ENCODE measurements at places on chromosomes 5 and 9.

- no peak for DNase-seq
Measured at GRCh38 chr9:132647355-132647754, 22.4 kb downstream of the DDX31 start.

DNA sequence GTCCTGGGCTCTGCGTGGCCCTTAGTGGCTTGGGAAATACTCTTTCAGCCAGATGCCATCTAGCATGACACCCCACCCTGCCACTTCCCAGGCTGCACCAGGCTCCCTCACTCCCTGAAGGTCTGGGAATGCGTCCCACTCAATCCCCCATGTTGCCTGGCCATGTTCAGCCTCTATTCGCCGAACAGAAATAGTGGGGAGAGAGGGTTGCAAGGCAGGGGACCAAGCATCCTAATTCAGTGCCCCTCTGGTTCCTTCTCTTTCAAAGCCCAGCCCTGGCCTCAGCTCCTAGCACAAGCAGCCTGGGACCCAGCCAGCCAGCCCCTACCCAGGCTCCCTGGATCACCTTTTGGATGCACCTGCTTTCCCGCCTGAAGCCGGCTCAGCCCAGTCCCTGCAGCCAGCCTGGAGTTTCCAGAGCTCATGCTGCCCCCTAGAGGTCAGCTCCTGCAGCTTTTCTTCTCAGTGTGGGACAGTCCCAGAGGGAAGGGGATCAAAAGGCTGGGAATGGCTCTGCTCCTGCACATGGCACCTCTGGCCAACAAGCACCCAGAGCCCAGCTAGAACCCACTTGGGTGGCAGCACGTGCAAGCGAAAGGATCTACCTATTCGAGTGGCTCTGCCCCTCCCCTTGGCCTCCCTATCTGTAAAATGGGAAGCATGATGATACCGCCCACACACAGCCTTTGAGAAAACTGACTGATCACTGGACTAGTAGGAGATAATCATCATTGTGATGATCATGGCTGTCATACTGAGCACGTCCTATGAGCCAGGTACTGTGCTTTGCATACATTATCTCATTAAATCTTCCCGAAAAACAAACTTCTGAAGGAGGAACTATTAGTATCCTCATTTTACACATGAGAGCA lies 48.7 kb upstream of the C5orf58 start:
- peak; percentile 92 for DNase-seq

GRCh38 chr5:9947225-9947714 lies 302.4 kb downstream of the ATPSCKMT start:
- DNase-seq: no peak

DNA sequence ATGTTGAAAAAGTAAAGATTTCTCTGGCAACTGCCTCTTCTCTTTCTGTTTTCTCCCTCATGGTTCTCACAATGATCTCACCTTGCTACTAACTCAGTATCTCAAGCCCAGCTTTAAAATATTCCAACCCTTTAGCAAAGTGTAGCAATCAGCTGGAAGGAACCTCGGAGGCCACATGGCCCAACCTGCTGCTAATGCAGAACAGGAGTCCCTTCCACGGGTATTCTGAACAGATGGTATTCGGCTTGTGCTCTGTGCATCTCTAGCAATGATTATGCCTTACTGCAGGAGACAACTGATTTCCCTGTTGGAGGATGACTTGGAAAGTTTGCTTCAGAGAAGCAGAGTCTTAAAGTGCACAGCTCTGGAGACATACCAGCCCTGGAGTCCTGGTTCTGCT lies 151.8 kb upstream of the PPP1R2B start:
- DNase-seq: no peak

- no peak for DNase-seq
Measured at GRCh38 chr5:175694371-175695160, 36.7 kb downstream of the HRH2 start.

- no peak for DNase-seq
Measured at GRCh38 chr9:12014488-12014887, 678.7 kb upstream of the TYRP1 start.

- peak; percentile 76 for DNase-seq
Measured at GRCh38 chr9:37035648-37036370, 1.7 kb upstream of the PAX5 start.

GRCh38 chr5:138936968-138937345 lies 61.8 kb upstream of the LRRTM2 start:
- DNase-seq: no peak

- DNase-seq: no peak
Measured at GRCh38 chr9:106615118-106615889, 247.7 kb upstream of the ZNF462 start.

GRCh38 chr5:141889282-141889871 lies 11.2 kb upstream of the PCDH1 start:
- no peak for DNase-seq

- no peak for DNase-seq
Measured at GRCh38 chr9:83204047-83204446, 141.1 kb upstream of the RASEF start.

DNA sequence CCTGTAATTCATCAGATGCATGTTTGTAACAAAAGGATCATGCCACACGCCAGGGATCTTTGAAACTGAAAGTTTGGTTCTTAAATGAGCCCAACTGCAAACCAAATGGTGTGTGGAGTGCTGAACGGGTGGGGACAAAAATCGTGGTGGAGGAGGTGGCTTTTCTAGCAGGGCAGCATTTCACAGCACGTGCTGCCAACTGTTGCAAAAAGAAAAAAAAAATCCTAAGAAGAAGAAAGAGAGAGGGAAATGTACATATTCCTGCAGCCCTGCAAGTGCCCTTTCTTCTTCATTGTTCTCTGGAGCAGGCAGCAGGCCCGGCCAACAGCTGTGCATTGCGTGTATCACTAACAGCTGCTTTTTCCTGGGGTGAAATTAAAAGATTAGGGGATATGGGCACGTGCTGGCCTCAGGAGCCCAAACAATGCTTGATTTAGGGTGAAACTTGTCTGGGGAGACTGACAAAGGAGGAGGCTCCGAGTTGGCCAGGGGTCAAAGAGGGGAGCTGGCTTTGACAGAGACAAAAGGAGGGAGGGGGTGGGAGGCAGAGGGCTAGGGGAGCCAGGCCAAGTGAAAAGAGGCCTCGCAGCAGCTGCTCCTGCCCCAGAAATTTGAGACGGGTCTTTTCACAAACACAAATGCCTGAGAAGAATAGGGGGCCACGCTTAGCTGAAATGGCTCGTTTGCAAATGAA lies 73.0 kb downstream of the GADD45G start:
- DNase-seq: peak; percentile 95

GRCh38 chr5:175252234-175252805 lies 191.7 kb downstream of the DRD1 start:
- DNase-seq: no peak

DNA sequence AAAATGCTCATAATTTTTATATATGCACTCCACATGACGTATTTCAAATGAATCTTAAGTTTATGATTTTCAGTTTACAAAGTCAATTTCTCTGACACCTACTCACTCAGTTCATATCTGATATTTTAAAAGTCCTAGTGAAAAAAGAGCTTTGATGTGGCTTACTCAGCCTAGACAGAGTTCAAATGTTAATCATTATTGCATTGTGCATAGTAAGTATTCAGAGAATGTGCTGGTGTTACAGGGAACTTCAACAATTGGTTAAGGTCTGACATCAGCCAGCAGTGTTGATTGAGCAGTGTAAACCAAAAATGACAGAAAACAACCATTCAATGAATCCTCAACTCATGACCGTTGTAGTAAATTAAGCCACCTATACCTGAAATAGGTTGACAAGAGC lies 147.2 kb upstream of the LHFPL2 start:
- DNase-seq: no peak

DNA sequence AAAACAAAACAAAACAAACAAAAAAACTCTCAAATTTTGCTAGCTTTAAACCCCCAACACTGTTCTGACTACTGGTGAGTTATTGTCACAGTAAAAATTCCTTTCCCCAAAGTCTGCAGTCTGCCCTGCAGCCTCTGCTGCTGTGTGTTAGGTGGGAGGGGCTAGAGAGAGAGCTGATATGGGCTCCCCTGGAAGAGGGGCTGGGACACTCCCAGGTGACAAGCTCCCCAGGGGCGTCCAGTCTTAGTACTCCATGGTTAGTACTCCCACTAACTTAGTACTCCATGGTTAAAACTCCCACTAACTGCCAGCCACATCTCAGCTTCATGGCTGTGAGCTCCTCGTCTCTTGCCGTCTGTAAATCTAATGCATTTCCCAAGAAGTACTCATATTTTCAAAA lies 191.9 kb downstream of the FANCC start:
- DNase-seq: no peak

- no peak for DNase-seq
Measured at GRCh38 chr5:61730866-61731265, 398.8 kb downstream of the ZSWIM6 start.

DNA sequence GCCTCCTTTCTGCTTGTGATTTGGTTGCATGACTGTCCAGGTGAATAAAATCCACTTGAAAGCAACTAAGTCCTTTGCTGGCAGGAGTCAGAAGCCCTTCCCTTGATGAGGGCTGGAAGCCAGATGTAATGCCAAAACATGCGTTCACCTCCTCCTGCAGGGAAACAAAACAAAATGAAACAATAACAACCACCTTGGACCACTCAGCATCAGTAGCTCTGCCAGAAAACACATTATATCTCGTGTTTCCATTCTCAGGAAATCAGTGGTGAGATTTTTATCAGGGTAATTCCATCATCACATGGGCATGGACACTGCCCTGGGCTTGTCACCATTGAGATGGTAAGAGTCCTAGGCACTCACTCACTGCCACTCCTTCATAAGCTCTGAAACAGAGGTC lies 350.3 kb upstream of the ACTBL2 start:
- DNase-seq: no peak

- peak; percentile 93 for DNase-seq
Measured at GRCh38 chr5:150302301-150303069, at the start of gene ARSI. TSS of gene ARSI (minus strand) at chr5:150302905. CDS start at chr5:150302373, 532 bp downstream.

DNA sequence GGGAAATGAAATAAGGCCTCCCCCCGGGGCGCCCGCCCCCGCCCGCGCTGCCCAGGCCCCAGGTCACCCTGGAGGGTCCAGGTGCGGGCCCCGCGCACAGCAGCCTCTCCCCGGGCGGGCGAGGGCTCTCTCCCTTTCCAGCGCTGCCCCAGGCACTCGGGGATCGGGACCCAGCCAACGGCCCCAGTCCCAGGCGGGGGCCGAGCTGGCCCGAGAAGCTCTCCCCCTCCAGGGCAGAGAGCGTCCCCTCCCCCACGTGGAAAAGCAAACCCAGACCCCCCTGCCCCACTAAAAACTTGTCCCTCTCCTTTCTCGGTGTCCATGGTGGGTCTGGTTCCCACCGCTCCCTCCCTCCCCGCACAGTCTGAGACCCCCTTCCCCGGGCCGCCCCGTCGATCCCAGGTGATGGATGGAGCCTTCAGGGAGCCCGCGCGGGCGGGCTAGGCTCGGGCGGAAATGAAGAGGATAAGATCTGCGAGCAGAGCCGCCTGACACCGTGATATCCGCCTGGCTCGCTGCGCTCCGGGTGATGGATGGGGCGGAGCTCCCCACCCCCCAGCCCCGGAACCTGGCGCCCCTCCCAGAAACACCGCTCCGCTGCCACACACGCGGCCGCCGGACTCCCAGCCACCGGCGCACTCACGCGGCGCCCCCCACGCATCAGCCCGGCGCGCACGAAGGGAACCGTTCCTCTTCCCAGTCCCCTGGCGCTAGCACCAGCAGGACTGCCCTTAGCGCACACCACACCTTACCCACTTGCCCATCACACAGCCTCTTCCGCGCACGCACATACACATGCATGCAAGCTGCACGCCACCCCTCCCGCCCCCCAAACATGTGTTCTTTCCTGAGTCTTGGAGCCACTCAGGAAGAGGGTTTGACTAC lies 81.7 kb upstream of the ZBTB43 start:
- peak; percentile 70 for DNase-seq

DNA sequence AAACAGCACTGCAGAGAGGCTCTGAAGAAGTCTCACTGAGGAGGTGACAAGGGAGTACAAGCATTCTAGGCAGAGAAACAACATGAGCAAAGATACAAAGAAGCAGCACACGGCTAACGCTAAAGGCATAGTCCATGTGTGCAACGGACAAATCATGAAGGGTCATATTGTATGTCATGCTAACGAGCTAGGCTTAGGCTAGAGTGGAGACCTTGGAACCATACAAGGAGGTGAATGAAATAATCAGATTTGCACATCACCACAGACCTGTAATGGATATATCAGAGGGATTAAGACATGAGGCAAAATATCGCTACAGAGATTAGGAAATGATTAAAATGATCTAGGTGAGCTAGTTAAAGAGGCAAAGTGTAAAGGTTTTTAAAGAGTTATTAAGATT lies 145.6 kb downstream of the NFIB start:
- DNase-seq: no peak

- peak; percentile 95 for DNase-seq
Measured at GRCh38 chr9:109401169-109401989, 80.5 kb upstream of the EPB41L4B start.

GRCh38 chr5:31939151-31939550 lies 235.0 kb downstream of the GOLPH3 start:
- no peak for DNase-seq

- no peak for DNase-seq
Measured at GRCh38 chr9:21679432-21679831, 123.0 kb upstream of the MTAP start.

DNA sequence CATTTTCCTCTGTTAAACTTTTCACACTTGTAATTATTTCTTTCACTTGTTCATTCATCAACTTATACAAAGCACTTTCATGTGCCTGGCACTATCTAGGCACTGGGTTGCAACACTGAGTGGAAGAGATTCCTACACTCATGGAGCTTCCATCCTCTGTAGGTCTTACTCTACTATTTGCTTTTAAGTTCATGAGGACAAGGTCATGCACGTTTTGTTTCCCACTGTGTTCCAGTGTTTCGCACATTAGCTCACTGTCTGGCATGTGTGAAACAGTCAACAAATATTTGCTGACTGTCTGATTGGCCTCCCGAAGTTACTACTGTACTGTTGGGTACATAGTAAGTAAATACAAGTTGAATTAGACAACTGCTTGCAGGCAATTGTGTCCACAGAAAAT lies 87.9 kb upstream of the IFNK start:
- DNase-seq: no peak

DNA sequence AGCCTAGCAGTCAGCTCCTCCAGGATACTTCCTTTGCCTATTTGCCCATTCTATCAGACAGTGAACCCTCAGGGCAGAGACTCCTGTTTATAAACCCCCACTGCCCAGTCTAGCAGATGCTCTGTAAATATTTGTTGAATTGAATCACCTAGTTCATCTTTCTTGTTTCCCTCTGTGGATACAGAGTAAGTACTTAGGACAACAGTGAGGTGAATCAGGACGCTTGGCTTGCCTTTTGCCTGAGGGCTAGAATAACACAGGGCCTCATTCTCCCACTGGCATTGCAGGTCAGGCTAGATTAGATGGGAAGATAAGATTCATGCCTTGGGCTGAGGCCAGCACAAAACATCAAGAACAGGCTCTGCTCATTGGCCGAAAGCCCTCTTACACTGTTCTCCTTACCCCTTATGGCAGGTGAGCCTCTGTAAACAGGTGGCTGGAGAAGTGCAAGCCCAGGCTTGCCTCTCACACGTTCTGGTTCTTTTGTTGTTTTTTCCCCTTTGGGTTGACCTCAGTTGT lies 22.2 kb downstream of the TNFSF8 start:
- no peak for DNase-seq

DNA sequence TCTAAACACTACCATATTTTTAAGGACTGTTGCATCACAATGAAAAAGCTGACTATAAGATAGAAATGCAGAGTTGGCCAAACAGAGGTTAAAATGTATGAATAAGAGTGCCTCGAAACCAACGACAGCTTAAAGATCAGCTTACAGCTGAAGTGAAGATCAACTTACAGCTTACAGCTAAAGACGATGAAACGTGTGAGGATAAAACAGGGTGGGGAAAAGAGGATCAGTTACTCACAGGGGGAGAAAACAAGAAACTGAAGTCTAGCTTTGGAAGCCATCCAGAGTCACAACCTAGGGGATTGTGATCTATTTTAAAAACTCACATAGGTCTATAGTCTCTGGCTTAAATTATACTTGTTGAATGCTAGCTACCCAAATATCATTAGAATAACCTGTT lies 220.0 kb downstream of the SNCAIP start:
- DNase-seq: peak; percentile 11

Measured in GM23338 (cell line).